NCI-H1417 treated with DMSO at 0.1 percent for 48 hours (cell line): ENCODE measurements at places on chromosomes 11 and 22.
A peak's percentile ranks its signal among the peaks of the same experiment; 100 is the strongest.

DNA sequence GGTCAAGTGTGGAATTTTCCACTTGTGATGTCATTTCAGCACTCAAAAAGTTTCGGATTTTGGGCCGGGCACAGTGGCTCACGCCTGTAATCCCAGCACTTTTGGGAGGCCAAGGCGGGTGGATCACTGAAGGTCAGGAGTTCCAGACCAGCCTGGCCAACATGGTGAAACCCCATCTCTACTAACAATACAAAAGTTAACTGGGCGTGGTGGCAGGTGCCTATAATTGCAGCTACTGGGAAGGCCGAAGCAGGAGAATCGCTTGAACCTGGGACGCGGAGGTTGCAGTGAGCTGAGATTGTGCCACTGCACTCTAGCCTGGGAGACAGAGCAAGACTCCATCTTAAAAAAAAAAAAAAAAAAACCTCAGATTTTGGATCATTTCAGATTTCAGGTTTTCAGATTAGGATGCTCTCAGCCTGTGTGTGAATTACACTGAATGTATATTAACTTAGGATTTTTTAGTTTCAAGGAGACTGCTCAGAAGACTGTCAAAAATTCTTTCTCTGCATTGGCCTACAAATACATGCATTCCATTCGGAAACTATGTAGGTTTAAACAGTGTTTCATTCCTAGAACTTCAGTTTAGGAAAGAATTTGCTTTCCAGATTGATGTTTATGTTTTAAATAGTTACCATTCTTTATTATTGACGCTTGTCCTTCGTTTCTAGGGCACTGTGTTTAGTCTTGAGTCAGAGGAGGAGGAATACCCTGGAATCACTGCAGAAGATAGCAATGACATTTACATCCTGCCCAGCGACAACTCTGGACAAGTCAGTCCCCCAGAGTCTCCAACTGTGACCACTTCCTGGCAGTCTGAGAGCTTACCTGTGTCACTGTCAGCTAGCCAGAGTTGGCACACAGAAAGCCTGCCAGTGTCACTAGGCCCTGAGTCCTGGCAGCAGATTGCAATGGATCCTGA lies 48.0 kb downstream of the BID start:
- DNase-seq: no peak

DNA sequence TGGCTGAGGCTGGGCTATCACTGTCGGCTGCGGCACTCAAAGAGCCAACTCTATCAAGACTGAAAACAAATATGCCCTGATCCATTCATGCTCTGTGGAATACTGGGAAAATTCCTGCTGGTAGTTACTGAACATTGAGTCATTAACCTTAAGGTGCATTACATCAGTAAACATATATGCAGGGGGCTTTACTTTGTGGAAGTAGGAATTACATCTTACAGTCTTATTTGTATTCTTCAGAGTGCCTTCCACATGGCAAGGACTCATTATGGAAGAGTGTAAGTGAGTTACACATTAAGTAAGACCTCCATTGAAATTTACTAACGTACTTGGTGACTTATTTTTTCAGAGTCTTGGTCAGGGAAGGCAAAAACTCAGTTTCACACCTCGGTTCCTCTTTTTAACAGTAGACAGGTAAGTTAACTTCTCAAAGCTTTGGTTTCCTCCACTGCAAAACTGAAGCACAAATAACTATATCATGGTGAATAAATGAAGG lies 4.5 kb downstream of the OR5B21 start:
- no peak for DNase-seq

DNA sequence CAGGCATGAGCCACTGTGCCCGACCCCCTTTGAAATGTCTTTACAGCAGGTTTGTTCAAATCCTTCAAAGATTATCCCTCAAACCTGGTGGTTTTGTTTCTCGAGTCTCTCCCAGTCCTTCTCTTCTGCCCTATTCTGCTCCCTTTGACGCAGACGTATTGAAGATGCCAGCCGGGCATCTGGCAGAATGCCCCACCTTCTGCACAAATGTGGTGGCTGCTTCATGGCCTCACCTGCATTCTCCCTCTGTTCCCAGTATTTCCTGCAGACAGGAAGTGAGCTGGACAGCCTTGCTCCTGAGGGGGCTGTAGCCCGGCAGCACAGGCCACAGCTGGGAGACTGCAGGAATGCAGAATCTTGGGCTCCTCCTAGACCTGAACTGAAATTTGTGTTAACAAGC lies 4.8 kb upstream of the NAP1L4 start:
- DNase-seq: no peak

- DNase-seq: no peak
Measured at GRCh38 chr11:68370211-68371111, 58.1 kb downstream of the LRP5 start.

DNA sequence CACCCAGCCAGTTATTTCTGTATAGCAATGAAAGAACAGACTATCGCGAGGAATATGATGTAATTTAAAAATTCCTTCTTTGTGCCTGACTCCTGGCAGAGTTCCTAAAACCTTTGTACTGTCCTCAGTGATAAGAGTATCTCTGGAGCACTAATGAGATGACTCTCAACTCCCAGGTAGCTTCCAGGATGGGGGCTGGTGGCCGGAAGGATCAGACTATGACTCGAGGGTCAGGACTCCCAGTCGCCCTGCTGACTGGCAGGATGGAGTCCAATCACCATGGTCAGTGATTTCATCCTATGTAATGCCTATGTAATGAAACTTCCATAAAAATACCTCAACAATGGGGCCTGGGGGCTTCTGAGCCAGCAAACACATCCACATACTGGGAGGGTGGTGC lies 135.1 kb downstream of the SHANK2 start:
- no peak for DNase-seq

DNA sequence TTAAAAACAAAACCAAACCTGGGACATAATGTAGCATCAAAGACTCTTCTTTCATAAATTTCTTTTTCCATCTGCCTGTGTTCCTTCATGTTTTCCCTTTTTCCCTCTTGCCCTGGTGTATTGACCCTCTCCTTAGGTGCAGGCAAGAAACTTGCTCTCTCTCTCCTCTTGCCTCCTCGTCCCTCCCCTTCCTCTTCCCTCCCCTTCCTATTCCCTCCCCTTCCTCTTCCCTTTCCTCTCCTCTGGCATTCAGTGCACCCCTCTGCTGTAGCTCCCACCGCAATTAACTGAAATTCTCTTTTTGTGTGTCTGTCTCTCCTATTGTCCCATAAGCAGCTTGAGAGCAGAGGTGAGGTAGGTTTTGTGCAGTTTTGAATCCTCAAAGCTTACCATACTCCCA lies 49.9 kb downstream of the CSF2RB start:
- no peak for DNase-seq

GRCh38 chr11:65329944-65330403 lies 3.7 kb upstream of the DPF2 start:
- DNase-seq: peak; percentile 47
